ENCODE measurements at places on chromosomes 12 and 14.

GRCh38 chr14:79165471-79166090, 995.4 kb downstream of the NRXN3 start:
- no peak for DNase-seq

- no peak for DNase-seq
Measured at GRCh38 chr12:52058631-52059361, 7.6 kb downstream of the NR4A1 start.

GRCh38 chr12:110744601-110745264, 2.0 kb upstream of the PPP1CC start:
- no peak for DNase-seq

DNA sequence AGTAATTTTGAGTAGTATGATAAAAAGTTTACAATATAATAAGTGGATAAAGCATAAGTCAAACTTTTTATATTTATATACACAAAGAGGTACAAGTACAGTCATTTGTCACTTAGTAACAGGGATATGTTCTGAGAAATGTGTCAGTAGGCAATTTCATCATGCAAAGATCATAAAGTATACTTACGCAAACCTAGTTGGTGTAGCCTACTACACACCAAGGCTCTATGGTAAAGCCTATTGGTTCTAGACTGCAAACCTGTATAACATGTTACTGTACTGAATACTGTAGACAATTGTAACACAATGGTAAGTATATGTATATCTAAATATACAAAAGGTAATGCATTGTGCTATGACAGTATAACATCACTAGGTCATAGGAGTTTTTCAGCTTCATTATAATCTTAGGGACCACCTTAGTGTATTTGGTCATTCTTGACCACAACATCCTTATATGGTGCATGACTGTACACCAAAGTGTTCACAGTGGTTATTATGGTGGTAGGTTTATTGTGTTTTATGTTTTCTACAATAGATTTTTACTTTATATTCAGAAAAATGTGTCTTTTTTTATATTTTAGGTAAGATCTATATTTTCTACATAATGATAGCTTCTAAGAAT, 14.9 kb upstream of the SCFD1 start:
- DNase-seq = no peak

DNA sequence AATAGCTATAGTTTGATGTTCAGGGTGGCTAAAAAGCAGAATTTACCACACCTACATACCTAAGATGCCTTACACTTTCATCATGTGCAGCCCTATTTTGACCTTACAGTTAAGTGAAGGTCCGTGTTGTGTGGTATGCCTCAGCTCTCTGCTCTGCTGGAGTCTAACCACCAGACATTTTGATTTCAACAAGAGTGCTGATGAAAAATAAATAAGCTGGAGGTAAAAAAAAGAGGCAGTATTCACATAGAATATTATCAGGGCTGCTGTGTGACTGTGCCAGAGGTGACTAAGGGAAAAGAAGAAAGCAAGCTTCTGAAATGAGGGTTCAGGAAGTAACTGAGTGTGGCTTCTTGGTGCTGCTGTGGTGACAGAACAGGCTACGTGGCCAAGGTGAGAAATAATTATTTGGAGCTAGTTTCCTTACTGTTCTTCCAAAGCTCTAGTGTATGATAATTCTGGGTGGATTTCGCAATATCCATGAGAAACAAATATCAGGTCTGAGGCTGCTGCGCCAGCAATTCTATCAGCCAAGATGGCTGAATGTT, 188.8 kb downstream of the STXBP6 start:
- DNase-seq = no peak

GRCh38 chr14:104600805-104601204, 3.8 kb downstream of the TMEM179 start:
- no peak for DNase-seq

- no peak for DNase-seq
Measured at GRCh38 chr12:42564556-42564955, 25.0 kb downstream of the PRICKLE1 start.

DNA sequence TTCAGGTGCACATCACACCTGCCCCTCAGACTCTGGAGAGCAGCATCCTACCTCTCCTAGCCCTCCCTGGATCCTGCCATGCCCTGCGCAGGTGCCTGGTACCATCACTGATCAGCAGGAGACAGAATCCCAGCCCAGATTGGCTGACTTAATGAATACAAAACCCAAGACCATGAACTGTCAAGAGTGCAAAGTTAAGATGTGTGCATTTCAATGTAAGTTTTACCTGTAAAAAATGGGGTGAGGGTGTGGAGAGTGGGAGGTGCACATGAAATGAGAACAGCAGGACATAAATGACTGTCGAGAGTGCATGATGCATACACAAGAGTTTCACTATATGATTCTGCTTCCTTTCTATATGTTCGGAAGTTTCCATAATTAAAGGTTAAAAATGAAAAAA, 57.9 kb upstream of the GPR68 start:
- no peak for DNase-seq

DNA sequence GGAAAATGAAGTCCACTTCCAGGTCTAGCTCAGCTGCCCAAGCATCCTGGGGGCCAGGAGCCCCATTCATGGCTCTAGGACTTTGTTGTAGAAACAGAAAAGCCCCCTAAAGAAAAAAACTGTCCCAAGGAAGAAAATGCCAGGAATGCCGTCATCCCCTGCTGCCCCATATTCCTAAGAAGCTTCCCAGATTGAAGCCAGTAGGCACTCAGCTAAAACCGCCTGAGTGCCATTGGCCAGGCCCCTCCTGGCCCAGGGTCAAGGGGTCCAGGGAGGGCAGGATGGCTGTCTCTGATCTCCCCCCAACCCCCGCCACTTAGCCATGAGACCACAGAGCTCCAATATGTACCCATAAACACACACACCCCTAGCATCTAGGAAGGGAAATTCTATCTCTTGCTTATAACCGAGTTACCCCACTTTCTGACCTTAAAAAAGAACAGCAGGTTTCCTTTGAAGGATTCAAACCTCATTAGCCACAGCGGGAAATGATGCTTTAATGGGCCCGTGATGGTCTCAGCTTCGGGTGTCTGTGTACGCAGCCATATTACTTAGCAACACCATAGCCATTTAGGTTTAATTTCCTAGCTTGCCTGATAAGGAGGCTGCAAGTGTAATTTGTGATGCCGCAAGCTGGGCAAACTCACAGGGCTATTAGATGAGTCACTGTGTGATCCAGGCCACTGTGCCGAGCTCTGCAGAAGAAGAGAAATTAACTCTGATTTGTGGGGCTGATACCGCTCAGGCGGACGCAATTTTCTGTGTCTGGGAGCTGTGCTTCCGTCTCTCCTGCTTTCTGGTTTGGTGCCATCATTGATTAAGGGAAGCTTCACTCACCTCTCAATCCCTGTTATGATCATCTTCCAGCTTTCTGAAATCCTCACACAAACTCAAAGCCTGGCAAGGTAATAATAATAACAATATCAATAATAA, 84.2 kb downstream of the GCH1 start:
- no peak for DNase-seq

GRCh38 chr12:21696625-21697024, 39.0 kb upstream of the LDHB start:
- DNase-seq = no peak

GRCh38 chr14:86942936-86943335, 1050.0 kb downstream of the GALC start:
- no peak for DNase-seq

DNA sequence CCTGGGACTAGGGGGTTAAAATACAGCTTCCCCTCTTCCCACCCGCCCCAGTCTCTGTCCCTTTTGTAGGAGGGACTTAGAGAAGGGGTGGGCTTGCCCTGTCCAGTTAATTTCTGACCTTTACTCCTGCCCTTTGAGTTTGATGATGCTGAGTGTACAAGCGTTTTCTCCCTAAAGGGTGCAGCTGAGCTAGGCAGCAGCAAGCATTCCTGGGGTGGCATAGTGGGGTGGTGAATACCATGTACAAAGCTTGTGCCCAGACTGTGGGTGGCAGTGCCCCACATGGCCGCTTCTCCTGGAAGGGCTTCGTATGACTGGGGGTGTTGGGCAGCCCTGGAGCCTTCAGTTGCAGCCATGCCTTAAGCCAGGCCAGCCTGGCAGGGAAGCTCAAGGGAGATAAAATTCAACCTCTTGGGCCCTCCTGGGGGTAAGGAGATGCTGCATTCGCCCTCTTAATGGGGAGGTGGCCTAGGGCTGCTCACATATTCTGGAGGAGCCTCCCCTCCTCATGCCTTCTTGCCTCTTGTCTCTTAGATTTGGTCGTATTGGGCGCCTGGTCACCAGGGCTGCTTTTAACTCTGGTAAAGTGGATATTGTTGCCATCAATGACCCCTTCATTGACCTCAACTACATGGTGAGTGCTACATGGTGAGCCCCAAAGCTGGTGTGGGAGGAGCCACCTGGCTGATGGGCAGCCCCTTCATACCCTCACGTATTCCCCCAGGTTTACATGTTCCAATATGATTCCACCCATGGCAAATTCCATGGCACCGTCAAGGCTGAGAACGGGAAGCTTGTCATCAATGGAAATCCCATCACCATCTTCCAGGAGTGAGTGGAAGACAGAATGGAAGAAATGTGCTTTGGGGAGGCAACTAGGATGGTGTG, 1.9 kb downstream of the GAPDH start:
- peak; percentile 13 for DNase-seq

DNA sequence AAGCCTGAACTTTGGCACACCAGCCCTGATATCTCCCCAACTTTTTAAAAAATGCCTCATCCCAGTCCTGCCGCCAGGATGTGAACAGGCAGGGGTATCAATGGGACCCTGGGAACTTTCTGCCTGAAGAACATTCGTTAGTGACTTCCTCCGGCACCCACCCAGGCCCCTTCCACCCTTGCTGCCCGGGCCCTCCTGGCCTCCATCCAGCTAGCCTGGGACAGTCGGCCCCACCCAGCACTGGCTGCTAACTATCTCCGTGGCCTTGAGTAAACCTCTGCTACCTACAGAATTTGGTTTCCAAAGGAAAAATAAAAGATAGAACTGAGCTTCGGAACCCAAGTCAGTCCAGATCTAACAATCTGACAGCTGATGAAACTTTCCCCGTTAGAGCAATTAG, 14.3 kb downstream of the SCARB1 start:
- DNase-seq = no peak

DNA sequence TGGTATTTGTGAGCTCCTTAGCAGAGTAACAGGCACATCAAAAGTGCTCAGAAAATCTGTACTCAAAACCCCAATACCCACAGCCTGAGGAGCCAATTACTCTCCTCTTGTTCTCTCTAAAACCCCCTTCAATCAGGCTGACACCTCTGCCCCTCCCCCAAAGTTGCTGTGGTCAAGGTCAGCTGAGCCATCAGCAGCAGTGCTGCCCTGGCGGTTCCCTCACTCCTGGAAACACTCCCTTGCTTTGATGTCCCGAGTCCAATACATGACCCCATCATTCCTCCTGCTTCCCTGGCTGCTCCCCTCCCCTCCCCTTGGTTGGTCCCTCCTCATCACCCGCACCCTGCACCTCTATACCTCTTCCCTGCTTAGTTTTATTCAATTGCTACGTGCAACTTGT, 57.2 kb upstream of the C14orf132 start:
- DNase-seq = no peak

DNA sequence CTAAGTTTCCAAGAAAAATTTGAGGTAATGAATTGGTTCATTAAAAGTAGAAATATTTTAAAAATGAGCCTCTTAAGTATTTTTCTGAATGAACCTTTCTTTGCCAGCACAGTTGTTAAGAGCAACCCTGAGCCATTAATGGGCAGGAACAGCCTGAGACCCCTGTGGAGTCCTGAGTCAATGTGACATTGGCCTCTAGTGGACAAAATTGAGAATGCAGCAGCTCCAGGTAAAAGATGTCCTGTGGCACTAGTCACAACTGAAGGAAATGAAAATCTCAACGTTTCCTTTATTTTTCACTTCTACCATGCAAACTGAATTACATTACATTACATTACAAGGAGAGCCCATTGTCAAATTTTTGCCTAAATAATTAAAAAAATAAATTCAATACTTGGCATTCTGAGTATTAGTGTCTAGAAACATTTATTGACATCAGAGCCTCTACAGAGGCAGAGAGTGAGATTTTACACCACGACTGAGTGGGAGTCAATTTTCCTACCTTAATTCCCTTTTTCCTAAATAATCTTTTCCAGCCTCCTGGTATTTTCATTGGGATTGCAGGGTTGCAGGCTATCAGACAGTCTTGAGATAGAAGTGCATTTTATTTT, 135.7 kb downstream of the PPM1H start:
- peak; percentile 57 for DNase-seq

- DNase-seq = no peak
Measured at GRCh38 chr14:69428289-69428998, 30.0 kb downstream of the SLC39A9 start.

DNA sequence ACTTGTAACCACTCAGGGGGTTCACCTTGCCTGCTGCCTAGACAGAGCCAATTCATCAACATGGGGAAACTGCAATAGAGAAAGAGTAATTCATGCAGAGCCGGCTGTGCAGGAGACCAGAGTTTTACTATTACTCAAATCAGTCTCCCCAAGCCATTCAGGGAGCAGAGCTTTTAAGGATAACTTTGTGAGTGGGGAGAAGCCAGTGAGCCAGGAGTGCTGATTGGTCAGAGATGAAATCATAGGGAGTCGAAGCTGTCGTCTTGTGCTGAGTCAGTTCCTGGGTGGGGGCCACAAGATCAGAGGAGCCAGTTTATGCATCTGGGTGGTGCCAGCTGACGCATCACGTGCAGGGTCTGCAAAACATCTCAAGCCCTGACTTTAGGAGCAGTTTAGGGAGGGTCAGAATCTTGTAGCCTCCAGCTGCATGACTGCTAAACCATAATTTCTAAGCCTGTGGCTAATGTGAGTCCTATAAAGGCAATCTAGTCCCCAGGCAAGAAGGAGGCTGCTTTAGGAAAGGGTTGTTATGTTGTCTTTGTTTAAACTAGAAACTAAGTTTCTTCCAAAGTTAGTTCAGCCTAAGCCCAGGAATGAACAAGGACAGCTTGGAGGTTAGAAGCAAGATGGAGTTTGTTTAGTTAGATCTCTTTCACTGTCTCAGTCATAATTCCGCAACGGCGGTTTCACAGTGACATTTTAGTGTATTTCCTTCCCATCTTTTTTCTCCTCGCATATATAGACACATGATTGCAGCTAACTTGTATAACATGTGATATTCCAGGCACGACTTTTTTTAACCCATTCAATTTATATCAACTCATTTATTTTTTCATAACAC, 68.9 kb upstream of the NCOR2 start:
- peak; percentile 41 for DNase-seq

DNA sequence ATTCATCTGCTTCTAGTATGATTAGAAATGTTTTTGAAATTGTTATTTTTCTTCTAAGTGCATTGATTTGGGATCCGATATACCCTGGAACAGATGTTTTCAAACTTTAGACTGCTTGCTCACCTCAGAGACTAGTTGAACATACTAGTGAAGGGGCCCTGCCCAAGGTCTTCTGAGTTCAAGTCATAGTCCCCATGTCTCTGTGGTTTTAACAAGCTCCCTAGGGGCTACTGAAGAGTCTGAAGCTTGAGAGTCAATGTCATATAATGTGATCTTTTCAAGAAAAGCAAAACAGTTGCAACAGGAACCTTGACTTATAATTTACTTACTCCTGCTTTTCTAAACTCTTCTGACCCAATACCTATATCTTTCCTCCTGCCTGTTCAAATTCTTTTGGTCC, 7.5 kb upstream of the UBE2N start:
- no peak for DNase-seq

DNA sequence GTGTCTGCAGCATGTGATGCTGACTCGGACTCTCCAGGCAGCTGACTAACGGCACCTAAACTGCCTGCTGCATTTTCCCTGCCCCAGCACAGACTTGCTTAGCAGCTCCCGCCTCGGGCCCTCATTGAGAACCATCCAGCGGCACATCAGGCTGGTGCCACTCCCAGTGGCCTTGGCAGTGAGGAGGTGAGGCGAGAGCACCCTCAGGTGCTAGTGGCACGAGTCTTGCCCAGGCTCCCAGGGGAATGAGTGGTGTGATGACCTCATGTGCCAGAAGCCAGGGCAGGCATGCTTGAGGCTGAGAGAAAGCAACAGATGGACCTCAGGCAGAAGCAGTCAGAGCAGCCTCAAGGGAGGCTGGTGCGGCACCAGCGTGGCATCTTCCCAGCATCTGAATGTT, 60.2 kb downstream of the PRKCH start:
- no peak for DNase-seq

Data from stimulated activated CD4-positive, alpha-beta T cell treated with anti-CD3 and anti-CD28 coated beads, Interleukin-2, amount 100 ng/mL, for 48 hours (primary cell).